ENCODE measurements at places on chromosomes 6 and 20.

- no peak for DNase-seq
Measured at GRCh38 chr6:124795643-124796463, 166.4 kb upstream of the RNF217 start.

DNA sequence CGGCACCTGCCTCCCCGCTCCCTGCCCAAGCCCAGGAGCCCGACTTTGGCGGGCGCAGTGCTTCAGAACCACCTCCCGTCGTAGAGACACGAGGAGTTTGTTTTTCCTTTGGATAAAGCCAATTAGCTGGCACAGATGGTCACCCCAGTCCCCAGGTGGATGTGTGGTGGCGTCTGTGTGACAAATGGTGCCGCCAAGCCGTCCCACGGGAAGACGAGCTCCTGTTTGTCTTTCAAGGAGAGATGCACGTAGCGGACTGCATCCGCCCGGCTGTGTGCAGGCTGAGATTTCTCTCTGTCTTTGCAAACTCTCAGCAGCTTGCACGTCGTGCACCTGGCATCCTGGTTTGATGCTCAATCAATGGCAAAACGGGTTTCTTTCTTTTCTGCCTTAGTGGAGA lies 16.1 kb upstream of the MRGBP start:
- DNase-seq, result no peak

DNA sequence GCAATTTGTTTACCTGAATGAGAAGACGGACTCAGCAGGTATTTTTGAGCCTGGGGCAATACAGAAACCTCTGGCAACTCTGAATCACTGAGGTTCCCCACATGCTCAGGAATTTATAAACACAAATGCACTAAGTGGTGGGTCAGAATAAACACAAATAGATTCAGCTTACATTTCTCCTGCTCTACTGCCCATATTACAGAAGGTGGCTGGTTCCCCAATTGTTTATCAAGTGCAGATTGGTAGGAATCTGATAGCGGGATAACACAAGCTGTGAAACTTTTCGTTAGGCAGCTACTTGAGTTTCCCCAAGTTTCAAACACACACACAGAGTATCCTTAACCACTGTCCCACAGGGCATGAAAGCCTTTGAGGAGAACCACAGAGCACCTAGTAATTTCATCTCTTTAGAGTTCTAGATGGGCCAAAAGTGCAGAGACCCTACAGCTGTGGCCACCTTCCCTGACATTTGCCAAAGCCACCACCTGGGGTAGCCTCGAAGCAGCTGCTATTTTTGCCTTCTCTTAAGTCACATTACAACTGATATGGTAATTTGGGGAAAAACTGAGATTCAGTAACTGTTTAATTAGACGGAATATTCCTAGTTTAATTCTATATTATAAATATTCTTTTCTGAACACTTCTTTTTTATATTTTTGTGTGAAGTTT lies 204.2 kb upstream of the PTCHD4 start:
- DNase-seq, result no peak

GRCh38 chr6:129544892-129545612 lies 164.9 kb downstream of the ARHGAP18 start:
- DNase-seq, result no peak

- no peak for DNase-seq
Measured at GRCh38 chr20:32355417-32355841, 2.7 kb upstream of the ASXL1 start.

GRCh38 chr6:26383624-26384417 lies 913 bp downstream of the BTN2A2 start:
- DNase-seq, result no peak

GRCh38 chr6:169058634-169059033 lies 195.0 kb downstream of the THBS2 start:
- DNase-seq, result no peak

DNA sequence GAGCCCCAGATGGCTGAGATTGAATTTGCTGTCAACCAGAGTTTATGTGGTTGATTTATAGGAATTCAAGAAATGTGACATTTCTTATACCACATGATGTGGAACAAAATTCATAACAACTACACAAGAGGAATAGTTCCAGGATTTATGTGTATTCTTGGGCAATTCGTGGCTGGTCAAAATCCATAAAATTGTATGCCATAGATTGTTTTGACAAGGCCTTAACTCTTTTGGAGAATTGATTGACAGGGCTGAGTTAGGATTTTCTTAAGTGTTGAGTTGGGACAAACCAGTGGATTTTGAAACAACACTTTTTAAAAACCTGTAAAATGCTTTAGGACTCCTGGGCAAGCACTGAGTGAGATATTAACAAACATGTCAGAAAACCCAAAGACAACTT lies 19.4 kb upstream of the SLC2A12 start:
- DNase-seq, result no peak

Measured in stimulated activated effector memory CD8-positive, alpha-beta T cell treated with anti-CD3 and anti-CD28 coated beads, Interleukin-12 subunit alpha, Interleukin-12 subunit beta, amount 100 ng/mL, for 72 hours (primary cell).